ENCODE measurements at places on chromosomes 2 and 18. TPM values are rescaled to one million over a fixed set of nuclear protein-coding genes. Genes with fewer than 3 reads are reported as not detected.

GBX2 gene
- not detected for total RNA-seq

RIT2 gene
- not detected for total RNA-seq

CYP27A1 gene
- total RNA-seq = 4.1 TPM

ANKRD30B gene
- total RNA-seq = not detected

IL18R1 gene
- total RNA-seq = 1.5 TPM

CRIM1 gene
- 499 TPM for total RNA-seq

ASXL3 gene
- not detected for total RNA-seq

Measured in GM23248 (cell line).